Activated gamma-delta T cell treated with Interleukin-2 at 50 U/mL for 16 hours (primary cell): ENCODE measurements at places on chromosomes 7 and 10.

DNA sequence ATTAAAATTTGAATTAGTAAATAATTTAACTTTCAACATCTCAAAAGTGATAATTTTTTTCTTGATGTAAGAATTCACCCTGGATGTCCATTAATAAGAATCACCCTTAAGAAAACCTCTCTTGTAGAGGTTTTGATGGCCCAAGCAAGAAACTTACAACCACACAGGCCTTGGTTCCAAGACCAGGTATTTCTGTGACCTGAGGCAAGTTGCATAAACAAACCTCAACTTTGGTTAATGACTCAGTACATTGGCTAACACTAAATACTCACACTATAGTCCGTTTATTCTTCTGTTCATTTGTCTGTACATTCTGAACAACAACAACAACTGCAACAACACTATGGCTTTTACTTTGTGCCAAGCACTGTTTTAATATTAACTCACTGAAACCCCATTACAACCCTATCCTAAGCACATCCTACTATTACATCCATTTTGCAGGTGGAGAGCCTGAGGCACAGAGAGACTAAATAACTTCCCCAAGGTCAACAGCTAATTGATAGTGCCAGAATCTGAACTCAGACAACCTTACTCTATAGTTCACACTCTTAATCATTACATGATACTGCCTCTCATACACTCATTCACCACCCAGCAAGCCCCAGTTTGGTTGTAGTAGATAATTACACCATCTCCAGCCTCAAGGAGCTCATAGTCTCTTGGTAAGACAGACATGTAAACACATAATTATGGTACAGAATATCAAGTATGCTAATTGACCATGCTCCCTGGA is 6.6 kb downstream of the ANK3 start:
- DNase-seq, result no peak

DNA sequence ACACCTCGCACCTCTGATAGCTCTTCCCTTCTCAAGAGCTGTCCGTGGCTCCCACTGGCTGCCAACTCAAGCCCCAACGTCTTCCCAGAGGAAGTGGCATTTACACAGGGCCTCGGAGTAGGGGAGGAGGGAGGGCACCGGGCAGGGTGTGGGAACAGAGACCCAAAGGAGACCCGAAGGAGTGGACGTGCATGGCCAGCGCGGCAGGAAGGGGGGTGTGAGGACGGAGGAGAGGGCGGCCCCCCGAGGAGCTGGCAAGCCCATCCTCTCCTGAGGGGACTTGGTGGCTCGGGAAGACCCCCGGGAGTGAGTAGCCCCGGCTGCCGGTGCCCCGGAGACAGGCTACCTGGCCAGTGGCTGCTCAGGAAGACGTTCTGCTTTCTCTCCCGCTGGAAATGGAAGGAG is 85.9 kb downstream of the FOXL3 start:
- no peak for DNase-seq

DNA sequence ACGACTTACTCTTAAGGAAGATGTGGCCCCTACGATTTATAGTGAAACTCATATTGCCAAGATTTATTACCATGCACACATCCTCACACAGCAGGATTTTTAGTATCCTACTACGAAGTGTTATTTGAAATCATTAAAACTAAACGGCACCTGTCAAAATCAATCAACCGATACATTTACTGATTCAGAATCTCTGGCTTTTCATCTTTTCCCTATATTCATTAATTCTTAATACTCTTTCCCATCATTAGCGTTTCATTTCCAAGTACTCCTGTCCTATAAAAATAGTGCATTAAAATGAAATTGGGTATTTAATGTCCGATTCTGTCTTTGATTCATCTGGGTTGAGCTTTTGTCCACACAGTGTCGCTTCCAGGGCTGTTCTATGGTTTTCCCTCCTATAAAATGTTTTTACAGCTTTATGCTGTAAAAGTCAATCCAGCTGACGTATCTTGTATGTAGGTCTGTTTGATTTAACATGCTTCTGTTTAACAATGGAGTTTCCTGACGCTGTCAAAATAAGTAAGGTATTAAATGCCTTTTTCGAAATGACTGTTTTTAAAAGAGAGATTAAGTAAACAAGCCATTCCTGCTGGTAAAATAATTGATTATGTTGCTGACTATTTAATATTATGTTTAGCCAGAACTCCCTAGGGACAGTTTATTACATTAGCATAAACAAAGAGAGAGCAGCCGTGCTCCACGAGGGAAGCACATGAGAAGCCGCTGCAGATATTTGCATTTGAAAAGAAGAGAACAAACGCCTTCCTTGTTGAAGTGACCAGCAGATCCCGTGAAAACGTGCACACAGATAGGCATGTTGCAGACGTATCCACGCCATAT is 22.3 kb upstream of the SFMBT2 start:
- DNase-seq, result no peak

DNA sequence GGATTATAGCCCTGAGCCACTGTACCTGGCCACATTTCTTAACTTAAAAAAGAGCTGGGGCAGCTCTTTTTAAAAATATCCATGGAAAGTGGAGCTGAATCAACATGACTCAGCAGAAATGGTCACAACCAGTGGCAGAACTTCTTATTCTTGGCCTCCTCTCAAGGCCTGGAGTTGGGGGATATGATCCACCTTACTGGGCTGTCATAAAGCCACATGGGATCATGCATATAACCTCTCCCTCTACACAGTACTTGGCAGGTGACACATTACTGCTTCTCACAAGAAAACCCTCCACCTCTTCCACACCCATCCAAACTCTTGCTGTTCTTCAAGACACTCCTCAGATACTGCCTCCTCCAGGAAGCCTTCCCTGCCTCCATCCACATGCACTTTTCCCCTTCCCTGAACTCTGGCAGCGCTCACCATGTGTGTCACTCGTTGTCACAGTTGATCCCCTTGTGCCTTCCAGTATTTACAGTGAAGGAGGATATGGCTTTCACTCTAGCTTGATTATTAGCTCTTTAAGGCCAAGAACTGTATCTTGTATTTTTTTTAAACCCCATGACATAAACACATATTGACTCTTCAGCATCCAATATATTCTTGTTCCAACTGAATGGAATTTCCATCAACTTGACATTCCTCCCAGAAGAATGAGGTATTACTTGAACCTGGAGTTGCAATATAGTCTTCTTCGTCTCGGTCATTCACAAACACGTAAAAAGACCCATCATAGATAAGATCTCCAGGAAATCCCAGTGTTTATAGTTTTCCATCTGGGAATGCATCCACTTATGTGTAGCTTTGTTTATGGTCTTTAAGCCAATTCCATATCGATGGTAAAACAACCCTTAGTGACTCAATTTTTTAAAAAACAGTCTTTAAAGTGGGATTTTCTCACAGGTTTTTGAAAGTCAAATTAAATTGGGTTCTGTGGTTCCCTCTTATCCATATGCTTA is 85.5 kb downstream of the TBXAS1 start:
- DNase-seq, result no peak

DNA sequence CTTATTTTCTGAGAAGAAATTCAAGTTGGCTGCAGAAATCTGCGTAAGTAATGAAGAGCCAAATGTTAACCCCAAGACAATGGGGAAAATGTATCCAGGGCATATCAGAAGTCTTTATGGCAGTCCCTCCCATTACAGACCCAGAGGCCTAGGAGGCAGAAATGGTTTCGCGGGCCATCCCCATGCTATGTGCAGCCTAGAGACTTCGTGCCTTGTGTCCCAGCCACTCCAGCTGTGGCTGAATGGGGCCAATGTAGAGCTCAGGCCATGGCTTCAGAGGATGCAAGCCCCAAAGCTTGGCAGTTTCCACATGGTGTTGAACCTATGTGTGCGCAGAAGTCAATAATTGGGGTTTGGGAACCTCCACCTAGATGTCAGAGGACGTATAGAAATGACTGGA is 131.9 kb downstream of the GPR37 start:
- DNase-seq, result no peak

DNA sequence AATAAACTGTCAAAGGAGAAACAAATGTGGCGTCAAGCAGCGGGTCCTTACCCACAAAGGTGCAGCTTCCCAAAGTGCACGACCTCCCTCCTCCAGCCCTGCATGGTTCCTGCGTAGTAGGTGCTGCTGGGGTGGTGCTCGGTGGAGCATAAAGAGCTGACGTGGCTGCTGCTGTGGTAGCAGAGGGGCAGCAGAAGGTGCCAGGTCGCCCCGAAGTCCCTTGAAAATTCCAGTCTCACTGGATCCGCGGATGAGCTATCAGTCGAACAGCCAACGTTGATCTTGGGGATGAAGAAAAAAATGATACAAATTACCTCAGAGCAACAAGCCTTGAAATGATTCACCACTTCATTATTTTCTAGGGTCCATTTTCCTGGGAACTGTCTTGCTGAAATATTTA is 105.0 kb upstream of the SLC26A5 start:
- DNase-seq, result no peak

DNA sequence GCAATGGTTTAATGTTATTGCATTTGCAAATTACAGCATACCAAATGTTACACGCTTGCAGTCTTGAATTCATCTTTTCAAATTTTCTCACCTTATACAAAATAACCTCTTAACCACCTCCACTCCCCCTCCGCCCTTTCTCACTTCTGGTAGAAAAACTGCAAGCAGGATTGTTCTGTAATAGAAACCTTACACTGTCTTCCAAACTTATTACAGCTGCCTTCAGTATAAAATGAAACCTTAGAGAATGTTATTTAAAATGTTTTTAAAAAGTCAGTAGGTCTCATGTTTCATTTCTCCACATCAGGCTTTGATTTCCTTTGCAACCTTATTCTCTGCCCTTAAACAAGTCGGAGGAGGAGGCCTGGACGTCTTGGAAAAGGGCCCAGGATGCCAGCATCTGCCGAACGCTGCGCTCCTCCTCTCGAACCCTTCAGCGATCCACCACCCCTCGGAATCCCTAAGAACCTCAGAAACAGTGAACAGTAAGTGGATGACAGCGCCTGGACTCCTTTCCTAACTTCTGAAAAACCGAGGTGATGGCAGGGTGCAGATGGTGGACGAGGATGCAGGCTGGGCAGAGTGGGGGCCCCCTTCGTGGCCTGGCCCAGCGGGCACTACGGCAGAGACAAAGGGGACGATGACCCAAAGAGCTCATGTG is 74.0 kb downstream of the FGFR2 start:
- DNase-seq, result no peak

DNA sequence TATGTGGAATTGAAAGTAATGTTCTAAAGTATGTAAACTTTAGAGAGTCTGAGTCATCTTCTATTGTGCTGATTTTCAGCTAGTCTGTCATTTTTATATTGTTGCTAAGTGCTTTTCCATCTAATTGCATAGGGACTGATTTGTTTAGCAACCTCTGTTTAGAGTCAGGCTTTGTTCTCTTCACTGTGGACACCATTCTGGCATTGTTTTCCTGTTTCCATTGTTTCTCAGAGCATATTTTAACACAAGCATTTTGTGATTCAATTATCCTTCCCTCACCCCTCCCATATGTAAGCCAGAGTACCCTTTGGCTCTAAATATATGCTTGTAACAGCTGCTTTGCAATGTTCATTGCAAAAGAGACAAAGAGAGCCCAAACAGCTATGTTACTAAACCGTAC is 748.4 kb upstream of the PHF14 start:
- DNase-seq, result no peak

- DNase-seq, result no peak
These were observed 427.2 kb upstream of the KLF6 start for GRCh38 chr10:4212111-4212630.

- DNase-seq, result no peak
These were observed 5.4 kb downstream of the TNRC18 start for GRCh38 chr7:5418285-5418582.

DNA sequence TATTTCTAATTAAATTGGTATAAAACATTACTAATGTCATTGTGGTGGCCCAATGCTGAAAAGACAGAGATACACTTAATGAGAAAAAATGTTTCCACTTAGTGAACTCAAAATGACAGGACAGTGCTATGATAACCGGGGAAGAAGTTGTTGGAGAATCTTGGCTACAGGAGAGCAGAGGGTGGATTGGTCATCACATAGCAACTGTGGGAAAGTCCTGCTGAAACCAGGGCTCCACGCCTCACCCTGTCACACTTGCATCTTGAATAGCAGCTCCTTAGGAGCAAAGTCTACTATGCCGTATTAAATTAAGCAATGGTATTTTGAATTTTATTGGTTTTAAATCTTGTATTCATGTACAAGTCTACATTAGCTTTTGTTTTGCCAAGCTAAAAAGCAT is 225.5 kb downstream of the KLF6 start:
- DNase-seq, result no peak

- no peak for DNase-seq
These were observed 5.9 kb upstream of the ITGA8 start for GRCh38 chr10:15725603-15726002.

- DNase-seq, result no peak
These were observed 43.1 kb upstream of the TUBB8 start for GRCh38 chr10:92153-92552.

- no peak for DNase-seq
These were observed 268.0 kb downstream of the ADRA2A start for GRCh38 chr10:111344804-111345203.

DNA sequence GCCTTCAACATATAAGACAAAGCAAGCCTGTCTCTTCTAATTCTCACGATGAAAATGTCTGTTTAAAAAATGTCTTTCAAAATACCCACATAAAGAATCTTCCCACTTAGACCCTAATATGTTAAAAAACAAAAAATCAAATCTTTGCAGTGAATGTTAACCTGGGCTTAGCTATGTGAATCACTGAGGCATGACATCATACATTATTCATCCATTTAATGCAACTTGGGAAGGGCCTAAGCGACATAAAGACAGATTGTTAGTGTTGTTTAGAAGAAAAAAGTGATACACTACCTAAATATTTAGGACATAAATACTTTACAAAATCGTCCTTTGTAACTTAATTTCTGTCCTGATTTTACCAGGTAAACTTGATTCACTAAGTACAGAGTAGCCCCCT is 648.5 kb upstream of the NRP1 start:
- no peak for DNase-seq

DNA sequence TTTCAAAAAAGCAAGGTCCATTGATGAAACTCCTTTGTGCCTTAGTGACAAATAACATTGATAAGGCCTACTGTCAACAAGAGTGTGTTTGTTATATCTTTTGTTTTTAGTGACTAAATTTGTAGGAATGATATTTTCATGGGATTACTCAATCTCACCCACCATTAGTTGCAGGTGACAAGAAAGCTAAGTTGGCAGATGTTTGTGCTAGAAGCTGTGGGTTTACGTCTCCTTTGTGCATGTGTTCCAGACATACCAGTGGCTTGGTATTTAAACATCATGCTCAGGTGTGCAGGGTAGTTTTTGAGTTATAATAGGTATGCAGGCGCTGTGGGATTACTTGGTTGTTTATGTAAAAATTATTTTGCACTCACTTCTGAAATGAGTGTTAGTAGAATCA is 178.6 kb downstream of the ANKRD30A start:
- DNase-seq, result no peak

DNA sequence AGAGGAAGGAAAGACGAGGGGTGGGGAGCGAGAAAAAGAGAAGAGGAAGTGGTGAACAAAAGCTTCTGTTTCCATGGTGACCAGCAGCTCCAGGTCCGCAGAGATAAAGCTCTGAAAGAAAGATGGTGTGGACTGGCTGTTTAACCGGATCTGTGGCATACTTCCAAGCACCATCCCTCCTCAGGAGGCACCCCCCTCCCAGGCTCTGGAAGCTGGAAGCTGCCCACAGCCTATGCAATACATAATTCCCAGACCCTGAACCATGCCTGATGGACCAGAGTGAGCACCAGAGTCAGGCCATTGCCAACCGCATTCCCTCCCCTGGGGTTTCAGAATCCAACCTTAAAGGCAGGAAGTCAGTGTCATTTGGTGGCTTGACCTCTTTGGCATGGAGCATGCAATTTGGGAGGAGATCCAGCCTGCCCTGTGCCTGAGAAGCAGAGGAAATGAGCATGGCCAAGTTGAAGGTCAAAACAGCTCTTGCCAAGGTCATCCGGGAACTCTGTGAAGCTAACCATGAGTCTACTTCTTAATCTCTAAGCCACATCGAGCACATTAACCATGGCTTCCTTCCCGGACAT is 22.2 kb upstream of the CPXM2 start:
- DNase-seq, result no peak
